Left hindlimb (tissue), 1 donor: ENCODE measurements at places on chromosomes 12 and 14.

GRCh38 chr12:68813242-68813593 is 5.2 kb downstream of the MDM2 start:
- DNase-seq = no peak

DNA sequence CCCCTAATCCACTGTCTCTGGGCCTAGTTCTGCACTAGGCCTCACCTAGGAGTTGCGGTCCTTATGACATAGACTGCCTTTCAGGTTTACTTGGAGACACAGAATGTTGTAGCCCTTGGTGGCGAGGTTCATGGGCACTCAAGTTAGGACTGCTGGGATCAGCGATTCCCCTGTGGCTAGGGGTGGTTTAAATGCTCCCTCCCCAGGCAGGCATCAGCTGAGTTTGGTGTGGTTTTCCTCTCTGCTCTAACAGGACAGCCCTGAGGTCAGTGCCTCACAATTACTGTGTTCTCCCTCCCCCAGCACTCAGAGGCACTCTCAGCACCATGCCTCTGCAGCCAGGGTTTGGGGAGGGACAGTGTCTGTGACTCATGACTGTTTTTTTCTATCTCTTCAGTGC is 22.2 kb upstream of the RDH16 start:
- DNase-seq = no peak

- peak; percentile 76 for DNase-seq
These were observed 862 bp downstream of the CRIP2 start for GRCh38 chr14:105475269-105476096.

DNA sequence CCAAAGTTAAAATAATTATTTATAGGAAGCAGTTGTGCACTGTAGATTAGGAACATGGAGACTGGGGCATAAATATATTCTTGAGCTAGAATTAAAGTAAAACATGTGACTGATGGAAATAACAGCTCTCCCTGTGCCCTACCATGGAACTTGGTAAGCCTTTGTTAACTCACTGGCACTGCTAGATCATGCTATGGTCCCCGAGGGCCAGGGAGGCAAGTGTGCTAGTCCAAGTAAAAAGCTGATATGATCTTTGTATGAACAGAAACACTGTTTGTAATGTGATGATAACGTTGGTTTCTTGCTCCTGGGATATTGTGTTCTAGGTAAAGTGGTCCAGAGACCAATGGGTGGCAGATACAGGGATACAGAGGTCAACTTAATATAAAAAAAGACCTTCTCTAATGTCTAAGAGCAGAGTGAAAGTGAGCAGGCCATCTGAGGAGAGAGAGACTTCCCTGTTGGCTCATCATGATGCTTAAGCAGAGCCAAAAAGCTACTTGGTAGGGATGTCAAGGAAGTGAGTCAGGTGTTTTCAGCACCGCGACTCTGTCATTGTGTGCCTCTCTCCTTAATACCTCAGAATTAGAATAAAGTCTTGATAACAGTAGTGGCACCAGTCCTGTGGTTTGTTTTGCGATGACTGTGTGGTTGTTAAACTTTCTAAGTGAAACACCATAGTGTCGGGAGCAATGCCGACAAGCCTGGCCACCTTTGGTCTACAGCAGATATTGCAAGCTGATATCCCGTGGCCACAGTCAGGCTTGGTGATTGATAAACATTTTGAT is 27.6 kb downstream of the BICD1 start:
- no peak for DNase-seq

GRCh38 chr12:1935700-1936378 is 17.4 kb upstream of the CACNA2D4 start:
- no peak for DNase-seq

GRCh38 chr14:99562856-99563748 is 40.9 kb downstream of the CCDC85C start:
- DNase-seq = no peak

- no peak for DNase-seq
These were observed 5.4 kb downstream of the ITGB7 start for GRCh38 chr12:53201639-53202038.

DNA sequence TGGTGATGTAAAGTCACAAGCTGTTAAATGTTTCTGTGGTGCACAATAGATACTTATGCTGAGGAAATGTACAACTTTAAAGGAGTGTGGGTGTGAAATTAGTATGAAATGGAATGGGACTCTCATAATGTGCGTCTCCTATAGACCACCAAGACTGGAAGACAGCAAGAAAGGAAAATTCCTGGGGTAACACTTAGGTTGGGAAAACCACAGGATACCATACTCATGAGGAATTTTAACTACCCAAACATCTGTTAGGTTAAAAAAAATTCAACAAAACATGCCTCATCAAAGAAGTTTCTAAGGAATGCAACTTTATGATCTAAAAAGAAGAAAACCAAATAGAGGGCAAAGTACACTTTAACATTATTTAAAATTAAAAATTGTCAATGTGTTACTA is 113.7 kb upstream of the MYF6 start:
- no peak for DNase-seq

GRCh38 chr14:33455654-33456345 is 495.1 kb downstream of the EGLN3 start:
- no peak for DNase-seq

DNA sequence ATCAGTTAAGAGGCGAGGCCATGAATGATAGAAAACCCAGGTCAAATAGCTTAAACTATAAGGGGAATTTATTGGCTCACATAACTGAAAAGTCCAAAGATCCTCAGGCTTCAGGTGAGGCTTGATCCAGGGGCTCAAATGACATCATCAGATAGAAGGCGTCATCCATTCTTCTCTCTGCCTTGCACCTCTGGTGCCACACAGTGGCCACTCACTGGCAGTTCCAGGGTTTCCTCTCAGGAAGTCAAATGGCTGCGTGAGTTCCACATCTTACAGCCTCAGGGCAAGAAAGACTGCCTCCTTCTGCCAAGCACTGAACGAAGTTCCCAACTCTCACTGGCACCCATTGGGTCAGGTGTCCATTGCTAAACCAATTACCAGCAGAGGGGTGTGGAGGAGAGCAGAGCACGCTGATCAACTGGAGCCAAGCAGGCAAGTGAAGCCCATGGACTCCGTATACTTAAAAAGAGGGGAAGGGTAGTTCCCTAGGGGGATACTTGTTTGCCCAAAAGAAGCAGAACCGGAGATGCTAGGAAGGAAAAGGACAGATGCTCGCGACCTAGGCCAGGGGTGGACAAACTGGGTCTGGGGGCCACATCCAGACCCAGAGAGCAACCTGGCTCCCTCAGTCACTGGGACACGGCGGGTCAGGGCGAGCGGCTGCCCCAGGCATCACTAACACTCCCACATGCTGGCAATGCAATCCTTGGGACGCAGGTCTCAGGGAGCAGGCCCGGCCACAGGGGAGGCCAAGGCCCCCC is 69.3 kb downstream of the SERPINA3 start:
- DNase-seq = no peak

DNA sequence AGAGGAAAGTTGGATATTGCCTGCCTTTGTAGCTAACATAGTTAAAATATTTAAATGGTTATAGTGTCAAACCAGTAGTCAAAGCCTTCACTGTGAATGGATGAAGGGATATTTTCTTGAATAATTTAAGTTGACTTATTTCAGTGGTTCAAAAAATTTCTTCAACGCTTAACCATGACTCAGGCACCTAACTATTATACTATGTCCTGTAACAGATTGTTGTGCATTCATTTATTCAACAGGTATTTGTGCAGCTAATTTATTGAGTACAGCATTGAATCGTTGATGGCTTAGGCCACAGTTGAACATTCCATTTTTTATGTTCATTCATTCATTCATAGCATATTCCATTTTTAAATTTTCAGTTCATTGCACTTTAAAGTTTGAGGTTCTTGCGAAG is 9.2 kb downstream of the HIF1A start:
- DNase-seq = no peak

- DNase-seq = no peak
These were observed 119.8 kb downstream of the NEDD1 start for GRCh38 chr12:97026901-97027300.

- DNase-seq = no peak
These were observed 2.9 kb downstream of the ABHD12B start for GRCh38 chr14:50874757-50875156.

- DNase-seq = no peak
These were observed 44.5 kb upstream of the ZDHHC17 start for GRCh38 chr12:76719171-76720041.

GRCh38 chr14:27881063-27881462 is 885.5 kb upstream of the FOXG1 start:
- no peak for DNase-seq

DNA sequence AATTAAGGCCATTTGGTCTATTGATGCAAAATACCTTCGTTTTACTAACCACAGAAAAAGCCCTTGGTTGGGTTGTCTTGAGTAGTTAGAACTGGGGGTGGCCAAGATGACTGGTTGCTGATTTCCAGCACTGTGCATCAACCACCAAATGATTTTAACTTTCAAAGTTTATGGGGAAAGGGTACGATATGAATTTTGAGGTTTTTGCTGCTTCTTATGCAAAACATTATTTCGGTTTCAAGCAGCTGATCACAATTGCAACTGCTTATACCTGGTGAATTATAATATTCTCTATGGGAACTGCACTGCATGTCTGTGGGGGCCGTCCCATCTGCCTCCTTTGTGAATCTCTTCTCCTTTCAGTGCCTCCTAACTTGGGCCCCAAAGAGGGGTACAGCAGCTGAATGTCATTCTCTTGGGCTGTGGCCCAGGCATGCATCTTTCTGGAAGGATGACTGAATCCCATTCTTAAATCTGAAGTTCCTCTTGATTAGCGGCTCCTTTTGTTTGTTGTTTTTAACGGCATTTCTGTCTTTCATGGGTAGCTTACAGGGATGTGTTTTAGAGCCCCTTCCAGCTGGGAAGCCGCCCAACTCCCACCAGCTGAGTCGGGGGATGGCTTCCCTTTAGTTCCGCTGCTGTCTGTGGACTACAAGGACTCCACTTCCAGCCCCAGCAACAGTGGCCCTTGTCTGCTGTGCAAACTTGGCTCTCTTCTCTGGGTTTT is 479.8 kb downstream of the ZFP36L1 start:
- DNase-seq = peak; percentile 61

- no peak for DNase-seq
These were observed 8.2 kb downstream of the GNPNAT1 start for GRCh38 chr14:52783206-52783605.

DNA sequence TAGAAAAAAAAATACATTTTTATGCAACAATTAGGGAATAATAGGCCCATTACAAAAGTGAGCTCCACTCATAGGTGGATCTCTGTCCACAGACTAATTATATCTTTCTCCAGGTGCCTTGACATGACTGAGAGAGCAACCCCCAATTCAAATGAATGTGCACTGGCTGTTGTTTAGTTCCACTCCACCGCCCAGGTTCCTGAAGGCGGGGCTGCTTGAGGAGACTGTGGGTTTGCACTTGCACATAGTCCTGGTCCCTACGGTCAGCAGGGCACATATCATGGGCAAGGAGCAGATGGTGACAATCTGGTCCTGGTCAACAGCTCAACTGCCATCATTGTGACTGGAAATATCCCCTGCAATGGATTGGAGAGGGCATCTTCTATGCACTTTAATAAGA is 195.6 kb upstream of the PWP1 start:
- DNase-seq = no peak

DNA sequence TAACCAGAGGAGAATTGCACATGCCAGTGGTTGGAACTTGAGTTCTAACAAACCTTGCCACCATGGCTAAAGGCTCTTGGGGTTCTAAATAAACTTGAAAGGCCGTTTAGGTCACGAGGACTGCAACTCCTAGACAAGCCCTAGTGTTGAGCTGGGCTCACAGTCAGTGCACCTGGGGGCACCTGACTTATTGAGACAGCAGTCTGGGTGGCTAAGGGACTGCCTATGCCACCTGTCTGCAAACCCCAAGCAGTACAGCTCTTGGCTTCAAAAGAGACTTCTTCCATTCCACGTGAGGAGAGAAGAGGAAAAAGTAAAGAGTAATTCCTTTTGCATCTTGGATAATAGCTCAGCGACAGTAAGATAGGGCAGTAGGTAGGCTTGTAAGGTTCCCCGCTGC is 765.6 kb upstream of the FOXG1 start:
- no peak for DNase-seq
